Motor neuron (in vitro differentiated cells): ENCODE measurements at places on chromosomes 11 and 22.

DNA sequence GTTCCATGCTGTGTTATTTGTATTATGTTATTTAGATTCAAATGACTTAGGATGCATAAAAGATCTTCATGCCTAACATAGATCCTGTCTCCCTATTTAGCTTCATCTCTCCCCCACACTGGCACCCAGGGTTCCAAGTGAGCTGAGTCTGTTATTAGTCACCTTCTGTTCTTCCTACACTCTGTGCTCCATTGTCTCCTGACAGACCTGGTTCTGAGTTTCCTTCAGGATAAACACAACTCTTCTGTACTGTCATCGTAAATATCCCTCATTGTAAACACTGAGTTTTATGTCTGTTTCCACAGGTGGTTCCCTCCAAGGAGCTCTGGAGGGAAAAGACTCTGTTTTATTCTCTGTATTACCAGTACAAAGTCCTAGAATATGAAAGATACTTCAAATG is 8.7 kb downstream of the MMP26 start:
- no peak for ATAC-seq

DNA sequence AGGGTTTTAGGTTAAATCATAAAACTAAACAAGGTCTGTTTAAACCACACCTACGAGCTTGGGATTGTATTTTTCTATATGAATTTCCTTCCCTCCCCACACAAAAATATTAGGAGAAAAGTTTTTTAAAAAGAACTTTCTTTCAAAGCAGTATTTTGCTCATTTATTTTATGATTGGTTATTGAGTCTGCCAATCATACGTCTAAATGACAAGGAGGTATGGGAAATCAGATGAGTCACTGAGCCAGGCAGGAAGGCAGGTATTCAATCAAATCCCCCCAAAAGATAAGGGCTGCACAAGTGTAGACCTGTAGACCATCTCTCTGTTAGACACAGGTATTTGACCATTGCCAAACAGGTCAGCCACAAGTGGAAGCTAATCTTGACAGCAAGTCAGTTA is 440.1 kb upstream of the CCDC90B start:
- no peak for ATAC-seq

DNA sequence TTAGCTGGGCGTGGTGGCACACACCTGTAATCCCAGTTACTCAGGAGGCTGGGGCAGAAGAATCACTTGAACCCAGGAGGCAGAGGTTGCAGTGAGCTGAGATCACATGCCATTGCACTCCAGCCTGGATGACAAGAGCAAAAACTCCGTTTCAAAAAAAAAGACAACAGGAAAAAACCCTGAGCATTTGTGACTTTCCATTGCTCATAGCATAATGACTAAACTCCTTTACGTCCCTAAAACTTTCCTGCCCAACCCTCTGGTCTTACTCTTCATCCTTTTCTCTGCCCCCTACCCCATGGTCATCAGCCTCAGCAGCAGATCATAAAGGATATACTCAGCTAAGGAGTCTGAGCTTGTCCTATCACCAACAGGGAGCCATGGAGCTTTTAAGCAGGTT is 6.8 kb upstream of the LDLRAD3 start:
- no peak for ATAC-seq

- ATAC-seq = no peak
Measured at GRCh38 chr11:47716692-47717091, 1.5 kb upstream of the AGBL2 start.

DNA sequence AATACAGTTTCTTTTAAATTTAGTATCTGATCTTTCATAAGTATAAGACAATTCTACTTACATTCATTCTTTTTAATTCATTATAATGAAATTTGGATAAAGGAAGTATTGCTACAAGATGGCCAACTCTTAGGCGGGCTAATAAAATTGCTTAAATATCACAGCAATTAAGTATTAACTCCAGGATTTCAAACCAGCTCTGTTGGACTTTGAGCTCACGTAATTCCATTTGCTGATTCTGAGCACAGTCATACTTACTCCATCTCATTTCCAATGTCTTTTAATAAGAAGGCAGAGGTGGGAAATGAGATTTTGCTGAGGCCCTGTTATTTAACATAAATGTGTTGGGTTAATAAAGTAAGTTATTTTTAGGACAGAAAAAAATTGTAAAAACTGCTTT is 748.1 kb downstream of the KCNA4 start:
- ATAC-seq = no peak

DNA sequence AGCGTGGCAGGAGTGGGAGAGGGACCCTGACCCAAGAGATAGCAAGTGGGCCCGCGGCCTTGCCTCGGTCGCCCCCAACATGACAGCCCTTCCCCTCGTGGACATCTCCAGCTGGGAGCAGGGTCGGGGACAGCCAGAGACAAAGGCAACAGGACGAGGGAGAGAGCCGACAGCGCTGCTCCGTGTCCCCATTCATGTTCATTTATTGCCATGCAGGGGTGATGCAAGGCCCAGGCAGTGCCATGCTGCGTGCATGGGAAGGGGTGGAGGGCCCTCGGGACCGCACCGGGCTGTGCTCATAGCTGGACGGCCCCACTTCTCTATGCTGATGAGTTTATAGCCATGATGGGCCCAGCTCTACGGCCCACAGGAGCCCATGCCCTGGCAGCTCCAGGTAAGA is 12.7 kb downstream of the MRPL23 start:
- no peak for ATAC-seq

- ATAC-seq = no peak
Measured at GRCh38 chr22:36199001-36199551, 2.5 kb downstream of the APOL4 start.

- ATAC-seq = no peak
Measured at GRCh38 chr11:420911-421321, 6.1 kb upstream of the SIGIRR start.

DNA sequence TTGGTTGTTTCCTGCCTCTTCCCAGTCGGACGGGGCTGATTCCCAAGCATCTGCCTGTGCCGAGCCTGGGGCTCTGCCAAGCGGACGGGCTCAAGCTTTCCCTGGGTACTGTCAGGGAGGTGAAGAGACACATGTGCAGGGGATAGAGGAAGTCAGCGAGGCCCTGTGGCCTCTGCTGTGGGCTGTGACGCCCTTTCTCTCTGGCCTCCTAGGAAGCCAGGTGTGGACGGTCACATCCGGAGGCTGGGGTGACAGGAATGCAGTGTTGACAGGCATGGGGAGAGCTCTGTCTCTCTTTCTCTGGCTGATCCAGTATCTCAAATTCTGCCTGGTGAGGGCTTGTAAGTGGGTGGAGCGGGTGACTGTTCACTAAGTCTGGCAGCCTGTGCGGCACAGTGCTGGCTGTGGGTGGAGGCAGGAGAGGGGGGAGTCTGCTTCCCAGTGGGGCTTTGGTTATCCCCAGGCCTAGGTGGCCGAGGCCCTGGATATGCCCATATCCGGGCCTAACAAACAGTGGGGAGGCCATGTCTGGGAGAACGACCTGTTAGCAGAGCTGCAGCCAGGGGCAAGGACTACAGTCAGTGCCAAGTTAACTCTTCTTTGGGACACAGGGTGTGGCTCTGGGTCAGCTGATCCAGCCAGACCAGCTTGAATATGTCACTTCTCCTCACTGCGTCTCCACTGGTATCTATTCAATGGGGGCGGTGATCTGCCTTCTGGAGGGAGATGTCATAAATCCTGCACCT is 1.9 kb downstream of the KCTD17 start:
- peak; percentile 2 for ATAC-seq

GRCh38 chr11:15148169-15148568 is 33.4 kb downstream of the INSC start:
- ATAC-seq = no peak

GRCh38 chr11:84313830-84314359 is 1027.7 kb upstream of the CCDC90B start:
- no peak for ATAC-seq

DNA sequence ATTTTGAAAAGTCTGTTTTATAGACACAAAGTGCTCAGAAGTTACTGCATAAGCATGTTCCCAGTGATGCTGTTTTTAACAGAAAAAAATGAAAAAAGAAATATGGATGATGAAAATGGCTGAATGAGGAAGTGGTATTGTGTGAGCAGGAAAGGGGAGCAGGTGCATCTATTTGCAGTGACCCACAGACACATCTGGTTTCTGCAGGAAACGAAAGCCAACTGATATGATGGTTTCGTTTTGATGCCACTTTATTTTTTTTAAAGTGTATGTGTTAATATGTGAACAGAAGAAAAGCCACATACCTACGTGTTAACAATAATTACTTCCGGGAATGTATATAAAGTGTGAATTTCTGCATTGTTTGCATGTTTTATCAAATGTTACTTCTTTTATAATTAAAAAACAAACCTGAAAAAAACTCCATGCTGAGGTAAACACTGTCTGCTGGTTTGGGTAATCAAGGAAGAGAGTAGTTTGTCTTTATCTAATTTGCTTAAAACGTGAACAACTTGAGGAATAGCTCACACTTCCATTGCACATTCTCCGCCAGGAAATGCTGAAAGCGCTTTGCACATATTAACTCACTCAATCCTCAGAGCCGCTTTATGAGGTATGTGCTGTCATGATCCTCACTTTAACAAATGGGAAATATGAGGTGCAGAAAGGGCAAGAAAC is 1335.9 kb downstream of the TBC1D22A start:
- ATAC-seq = no peak

- peak; percentile 95 for ATAC-seq
Measured at GRCh38 chr11:85685820-85686459, at the start of gene CCDC89. CCDC89 (minus strand) TSS chr11:85686195; CDS start chr11:85686130, 65 bp downstream.

- ATAC-seq = no peak
Measured at GRCh38 chr11:64833509-64833908, 10.9 kb downstream of the CDC42BPG start.

DNA sequence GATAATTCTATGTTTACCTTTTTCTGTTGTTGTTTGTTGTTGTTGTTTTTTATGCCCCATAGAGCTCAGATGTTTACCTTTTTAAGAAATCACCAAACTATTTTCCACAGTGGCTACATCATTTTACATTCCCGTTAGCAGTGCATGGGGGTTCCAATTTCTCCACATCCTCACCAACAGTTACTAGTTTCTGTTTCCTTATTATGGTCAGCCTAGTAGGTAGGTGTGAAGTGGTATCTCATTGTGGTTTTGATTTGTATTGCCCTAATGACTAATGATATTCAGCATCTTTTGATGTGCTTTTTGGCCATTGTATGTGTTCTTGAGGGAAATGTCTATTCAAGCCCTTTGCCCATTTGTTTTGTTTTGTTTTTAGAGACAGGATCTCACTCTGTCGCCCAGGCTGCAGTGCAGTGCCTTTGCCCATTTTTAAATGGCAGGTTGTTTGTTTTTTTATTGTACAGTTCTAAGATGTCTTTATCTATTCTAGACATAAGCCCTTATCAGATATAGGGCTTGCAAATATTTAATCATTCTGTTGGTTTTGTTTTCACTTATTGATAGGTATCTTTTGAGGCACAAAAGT is 27.5 kb downstream of the CHEK2 start:
- ATAC-seq = no peak

DNA sequence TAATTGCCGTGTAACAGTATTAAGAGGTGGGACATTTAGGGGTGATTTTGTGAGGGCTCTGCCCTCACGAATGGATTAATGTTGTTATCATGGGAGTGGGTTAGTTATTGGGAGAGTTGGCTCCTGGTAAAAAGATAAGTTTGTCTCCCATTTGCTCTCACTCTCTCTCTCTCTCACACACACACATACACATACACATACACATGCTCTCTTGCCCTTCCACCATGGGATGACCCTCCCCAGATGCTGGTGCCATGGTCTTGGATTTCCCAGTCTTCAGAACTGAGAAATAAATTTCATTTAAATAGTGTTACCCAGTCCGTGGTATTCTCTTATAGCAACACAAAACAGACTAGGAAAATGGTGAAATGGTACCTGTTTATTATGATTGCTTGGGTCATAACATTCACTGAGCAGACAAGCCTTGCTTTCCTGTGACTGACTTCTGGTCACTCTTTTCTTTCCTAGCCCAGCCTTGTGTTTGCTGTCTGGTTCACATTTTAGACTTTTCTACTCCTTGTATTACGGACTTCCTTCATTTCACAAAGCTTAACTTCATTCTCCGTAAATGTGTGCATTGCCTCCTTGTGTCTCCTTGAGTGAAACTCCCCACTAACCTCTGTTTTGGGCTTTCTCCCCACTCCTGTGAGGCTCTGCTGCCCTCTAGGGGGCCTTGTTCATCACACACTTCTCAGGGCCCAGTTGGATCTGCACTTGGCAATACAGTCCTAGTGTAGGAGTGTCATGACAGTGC is 206.5 kb upstream of the CTSC start:
- peak; percentile 100 for ATAC-seq

- ATAC-seq = no peak
Measured at GRCh38 chr11:74570266-74571061, 21.9 kb upstream of the POLD3 start.

DNA sequence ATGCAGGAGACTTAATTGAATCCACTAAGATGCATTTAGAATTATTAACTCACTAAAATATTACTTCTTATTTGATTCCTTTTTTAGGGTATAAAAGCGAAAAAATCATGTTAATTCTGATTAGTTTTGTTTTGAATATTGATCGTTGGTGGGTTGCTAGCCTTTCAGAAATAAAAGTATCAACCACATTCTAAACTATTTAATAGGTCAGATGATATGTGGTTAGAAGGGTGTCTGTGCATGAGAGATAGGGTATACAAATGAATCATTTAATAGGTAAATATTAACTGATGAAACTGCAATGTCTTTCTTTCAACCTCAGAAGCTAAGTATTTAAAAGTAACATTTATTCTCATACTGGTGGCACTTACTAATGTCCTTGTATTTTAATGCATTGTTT is 515.1 kb downstream of the CNTN5 start:
- ATAC-seq = no peak

DNA sequence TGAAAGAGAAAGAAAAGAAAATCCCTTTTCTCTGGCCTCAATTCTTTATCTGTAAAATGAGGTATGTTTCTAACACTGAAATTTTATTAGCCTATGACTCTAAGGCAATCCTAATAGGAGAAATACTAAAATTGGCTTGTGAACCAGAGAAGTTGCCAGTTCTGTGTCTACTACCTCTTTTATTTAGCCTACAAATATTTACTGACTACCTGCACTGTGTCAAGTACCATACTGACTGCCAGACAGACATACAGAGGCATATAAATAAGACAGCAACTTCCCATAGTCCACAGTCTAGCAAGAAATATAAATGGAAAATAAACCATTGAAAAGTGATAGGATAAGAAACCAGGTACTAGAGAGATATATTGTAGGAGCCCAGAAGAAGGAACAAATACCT is 2.4 kb upstream of the SOX6 start:
- ATAC-seq = no peak

GRCh38 chr11:134866215-134866614 is 454.2 kb upstream of the B3GAT1 start:
- no peak for ATAC-seq

- ATAC-seq = no peak
Measured at GRCh38 chr22:36608987-36609386, 80.0 kb upstream of the EIF3D start.

DNA sequence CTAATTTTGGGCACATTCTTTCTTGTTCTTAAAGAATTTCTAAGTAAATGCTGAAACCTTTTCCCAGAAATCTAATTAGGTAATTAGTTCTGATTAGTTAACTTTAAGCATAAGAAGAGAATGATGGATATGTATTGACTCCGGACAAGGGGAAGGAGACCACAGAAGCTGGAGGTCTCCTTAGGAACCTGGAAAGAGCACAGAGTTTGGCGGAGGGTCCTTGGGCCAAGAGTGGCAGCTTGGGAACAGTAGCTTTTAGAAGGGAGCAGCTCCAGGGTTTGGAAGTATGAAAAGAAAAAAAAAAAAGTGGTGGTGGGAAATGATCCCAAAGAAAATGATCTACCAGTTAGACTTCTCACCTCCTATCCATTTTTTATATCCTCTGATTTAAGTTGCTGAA is 42.7 kb downstream of the FAT3 start:
- no peak for ATAC-seq

GRCh38 chr11:43582024-43582862 is 98.3 kb upstream of the HSD17B12 start:
- no peak for ATAC-seq
